ENCODE measurements at places on chromosomes 12 and 14.

GRCh38 chr14:49593016-49593415 is 5.7 kb upstream of the LRR1 start:
- no peak for DNase-seq

DNA sequence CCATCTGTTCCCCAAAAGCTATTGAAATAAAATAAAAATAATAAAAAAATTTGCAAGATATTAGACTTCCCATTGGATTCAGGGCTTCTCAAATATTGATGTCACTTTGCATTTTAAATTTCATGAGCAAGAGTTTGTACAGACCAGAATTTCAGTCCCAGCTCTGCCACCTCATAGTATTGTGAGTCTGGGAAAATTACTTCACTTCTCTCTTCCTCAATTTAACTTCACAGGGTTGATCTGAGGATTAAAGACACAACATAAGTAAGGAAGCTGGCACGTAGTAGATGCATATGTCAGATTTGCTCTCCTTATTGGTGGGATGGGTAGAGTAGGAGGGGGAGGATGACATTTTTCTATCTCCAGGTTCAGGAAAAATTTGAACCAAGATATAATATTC is 32.8 kb downstream of the COX8C start:
- DNase-seq, result no peak

DNA sequence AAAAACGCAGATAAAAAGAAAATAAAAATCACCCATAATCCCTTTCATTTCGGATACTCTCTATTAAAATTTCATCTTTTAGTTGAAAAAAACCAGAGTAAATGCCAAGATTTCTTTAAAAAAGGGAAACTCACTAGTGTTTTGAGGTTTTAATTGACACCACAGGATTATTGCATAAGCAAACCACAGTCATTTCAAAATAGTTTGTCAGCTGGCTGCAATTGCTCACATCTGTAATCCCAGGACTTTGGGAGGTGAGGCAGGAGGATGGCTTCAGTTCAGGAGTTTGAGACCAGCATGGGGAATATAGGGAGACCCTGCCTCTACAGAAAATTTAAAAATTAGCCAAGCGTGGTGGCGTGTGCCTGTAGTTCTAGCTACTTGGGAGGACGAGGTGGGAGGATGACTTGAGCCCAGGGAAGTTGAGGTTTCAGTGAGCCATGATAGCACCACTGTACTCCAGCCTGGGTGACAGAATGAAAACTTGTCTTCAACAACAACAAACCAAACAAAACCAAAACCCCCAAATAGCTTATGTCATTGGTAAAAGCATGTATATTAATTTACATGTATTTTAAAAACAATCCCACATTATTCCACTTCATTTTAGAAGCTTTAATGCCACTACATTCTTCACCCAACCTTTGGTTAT is 48.8 kb downstream of the SYNE2 start:
- no peak for DNase-seq

DNA sequence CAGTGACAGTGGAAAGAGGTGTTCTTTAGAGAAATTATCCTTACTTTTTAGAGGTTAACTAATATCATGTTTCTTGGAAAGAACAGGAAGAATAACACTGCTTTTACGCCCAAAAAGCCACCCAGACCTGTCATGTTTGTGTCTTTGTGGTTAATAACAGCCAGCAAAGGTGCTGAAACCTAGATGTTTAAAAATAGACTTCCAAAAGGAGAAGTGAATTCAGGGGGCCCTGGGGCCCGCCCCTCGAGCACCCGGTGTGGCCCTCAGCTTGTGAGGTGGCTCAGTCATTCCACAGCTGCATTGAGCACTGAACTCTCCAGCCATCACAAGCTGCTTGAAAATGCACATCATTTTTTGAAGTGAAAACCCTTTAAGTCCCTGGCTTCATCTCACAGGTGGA is 20.8 kb upstream of the AMN start:
- no peak for DNase-seq

DNA sequence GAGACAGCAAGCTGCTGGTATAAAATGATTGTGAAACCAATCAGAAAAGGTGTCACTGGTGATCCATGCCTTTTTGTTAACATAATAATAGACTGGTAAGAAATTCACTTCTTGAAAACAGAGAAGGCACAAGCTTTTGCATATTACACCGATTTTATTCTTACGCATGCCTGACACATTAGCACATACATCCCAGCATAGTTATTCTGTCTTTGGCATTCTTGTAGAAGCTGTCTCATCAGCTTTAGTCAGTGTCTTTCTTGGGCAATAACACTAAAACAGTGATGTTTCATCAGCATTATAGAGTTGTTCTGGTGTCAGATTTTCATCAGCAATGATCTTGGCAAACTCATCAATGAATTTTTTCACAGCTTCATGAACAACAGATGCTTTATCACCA is 283.4 kb upstream of the TMTC1 start:
- DNase-seq, result no peak

- DNase-seq, result no peak
Observed at GRCh38 chr12:109729801-109730200, 16.2 kb downstream of the FAM222A start.

DNA sequence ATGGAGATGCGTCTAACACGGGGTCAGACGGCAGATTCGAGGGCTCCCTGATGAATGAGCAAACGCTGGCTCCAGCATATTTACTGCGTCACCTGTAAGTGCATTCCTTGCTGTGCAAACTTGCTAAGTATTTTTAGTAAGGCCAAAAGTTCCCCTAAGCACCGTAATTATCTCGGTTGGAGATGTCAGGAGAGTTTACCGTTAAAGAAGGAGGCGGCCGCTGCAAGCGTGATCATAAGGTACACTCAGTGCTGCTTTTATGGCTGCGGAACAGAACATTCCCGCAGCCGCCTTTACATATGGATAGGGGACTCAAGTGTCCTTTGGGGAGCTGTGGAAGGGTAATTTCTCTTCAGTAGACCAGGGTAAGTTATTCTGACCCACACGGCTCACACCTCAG is 175.6 kb downstream of the GLT1D1 start:
- DNase-seq, result no peak

- DNase-seq, result no peak
Observed at GRCh38 chr12:44647917-44648690, 228.0 kb downstream of the NELL2 start.

DNA sequence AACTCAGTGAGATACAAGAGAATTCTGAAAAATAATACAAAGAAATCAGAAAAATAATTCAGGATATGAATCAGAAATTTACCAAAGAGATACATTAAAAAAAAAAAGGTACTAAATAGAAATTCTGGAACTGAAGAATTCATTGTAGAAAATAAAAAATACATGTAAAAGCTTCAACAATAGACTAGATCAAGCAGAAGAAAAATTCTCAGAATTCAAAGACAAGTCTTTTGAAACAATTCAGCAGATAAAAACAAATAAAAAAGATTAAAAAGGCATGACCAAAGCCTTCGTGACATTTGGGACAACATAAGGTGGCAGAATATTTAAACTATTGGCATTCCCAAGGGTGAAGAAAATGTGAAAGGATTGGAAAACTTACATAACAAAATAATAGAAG is 133.1 kb upstream of the CNOT2 start:
- DNase-seq, result no peak

DNA sequence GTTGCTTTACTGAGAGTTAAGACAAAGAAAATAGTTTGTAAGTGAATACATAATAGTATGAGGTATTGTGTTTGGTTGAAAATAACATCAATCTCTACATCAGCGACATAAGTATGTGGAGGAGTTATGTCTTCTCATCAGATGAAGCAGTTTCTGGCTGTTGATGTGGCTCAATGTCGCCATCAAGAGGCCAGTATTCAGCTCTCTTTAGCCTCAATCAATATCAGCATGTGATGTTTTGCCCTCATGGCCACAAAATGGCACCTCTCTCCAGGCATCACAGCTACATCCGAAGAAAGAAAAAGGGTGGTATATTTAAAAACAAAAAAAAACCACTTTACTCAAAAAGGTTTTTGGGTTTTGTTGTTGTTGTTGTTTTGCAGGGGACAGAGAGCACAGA is 302.3 kb upstream of the TMEM132C start:
- DNase-seq, result no peak

GRCh38 chr12:7731486-7731885 is 15.7 kb downstream of the CLEC4C start:
- no peak for DNase-seq

DNA sequence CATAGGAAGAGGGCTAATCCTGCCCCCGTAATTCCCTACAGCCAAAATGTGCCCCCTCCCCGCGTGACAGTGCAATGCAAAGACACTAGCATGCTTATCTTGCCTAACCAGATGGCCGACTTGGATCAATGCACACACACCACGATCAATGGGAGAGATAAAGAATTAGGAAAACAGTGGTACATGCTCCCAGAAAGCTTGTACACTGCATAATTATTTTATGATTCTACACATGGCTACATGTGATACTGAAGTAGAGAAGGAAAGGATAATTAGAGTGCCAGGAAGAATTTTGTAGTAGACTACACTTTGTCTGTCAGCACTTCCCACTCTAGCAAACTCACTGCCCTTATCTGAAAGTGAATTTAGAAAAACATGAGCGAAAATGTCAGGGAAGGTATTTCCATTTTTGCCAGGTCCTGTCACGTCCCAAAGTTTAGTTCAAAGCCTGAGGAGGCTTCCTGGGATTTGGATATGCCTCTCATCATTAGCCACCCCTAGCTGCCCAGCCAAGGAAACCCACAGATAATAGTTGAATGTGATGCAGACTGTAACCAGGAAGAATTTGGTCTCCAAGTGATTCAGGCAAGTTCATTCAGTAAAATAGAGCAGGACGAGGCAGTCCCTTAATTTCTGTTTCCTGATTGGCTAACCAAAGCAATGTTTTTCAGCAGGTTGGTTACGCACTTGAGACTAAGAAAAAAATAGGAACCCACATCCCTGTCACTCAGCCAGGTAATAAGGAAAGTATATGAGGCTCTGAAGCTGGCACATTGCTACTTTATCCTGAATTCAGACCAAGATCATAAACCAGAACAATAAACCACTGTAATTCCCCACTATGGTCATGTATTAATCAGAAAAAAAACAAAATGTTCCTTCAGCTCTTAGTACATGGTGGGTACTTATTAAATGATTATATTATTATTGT is 199.6 kb upstream of the OTX2 start:
- DNase-seq, result no peak

DNA sequence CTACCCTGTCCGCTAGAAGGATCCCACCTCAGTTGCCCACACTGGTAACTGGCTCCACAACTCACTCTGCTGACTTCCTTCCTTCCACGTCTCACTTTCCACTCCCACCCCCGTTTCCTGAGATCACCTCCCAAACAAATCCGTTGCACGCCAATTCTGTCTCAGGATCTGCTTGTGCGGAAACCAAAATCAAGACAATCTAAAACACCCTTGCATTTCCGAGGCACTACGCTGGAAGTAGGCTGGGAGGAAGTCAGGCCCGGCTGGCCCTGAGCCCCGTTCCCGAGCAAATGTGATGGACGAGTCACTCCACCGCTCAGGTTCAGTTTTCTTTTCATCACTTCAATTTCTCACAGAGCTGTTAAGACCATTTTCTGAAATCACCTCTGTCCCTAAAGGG is 23.1 kb downstream of the ABCB9 start:
- no peak for DNase-seq

DNA sequence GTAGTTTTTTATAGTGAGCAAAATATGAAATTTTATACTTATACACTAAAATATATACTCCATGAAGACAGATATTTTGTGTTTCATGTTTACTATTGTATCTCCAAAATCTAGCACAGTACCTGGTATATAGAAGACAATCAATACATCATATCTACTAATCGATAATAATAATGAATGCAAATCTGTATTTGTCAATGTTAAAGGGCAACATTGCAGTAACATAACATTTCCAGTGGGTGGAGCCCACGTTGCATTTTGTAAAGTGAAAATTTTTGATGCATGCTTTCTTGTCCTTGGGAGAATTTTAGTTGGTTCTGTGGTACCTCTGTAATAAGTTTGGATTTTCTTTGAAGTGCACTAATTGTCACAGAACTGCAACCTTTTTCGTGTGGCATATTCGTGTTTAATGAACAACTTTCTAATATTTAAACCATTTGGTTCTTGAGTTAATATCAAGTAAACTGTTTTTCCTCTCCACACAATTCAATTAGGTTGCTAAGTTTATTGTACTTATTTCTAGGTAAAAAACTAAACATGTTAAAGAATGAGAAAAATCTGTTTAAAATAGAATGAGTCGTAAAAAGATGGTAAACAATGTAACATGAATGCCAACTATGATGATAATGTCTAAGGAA is 47.4 kb downstream of the AVPR1A start:
- DNase-seq, result no peak

DNA sequence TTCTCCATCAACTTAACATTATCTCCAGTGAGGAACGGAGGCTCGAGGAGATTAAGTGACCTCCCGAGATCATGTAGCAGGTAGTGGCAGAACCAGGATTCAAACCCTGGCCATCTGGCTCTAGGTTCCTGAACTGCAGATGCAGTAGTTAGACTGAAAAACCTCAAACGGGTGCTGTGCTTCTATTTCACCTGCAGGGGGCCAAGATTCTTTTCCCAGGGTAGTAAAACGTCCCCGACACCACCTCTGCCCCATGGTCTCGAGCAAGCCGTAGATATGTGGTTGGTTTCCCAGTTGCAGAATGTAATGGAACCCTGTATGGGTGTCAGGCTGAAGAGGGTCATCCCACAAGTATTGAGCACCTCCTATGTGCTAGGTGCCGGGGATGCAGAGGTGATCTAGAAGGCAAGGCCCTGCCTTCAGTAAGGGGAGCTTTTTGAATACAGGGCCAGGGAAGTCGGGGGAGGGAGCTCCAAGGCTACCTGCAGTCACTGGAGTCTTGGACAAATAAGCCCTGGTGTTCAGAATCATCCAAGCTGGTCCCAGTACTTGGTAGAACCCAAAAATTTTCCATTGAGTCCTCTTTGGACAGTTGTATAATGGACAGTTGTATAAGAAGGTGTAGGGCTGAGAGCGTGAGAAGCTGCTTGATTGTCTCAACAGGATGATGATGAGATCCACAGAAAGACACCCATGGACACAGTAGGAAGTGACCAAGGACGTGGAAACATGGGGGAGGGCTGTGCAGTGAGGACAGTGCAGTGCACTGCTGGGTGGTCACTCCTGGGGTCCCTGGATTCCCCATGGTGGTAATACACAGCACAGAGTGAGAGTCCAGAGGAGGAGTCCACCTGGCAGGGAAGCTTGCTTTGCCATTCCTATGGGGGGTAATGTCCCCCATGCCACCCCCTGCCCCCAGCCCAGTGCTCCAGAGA is 197.2 kb downstream of the CHST11 start:
- DNase-seq, result no peak

DNA sequence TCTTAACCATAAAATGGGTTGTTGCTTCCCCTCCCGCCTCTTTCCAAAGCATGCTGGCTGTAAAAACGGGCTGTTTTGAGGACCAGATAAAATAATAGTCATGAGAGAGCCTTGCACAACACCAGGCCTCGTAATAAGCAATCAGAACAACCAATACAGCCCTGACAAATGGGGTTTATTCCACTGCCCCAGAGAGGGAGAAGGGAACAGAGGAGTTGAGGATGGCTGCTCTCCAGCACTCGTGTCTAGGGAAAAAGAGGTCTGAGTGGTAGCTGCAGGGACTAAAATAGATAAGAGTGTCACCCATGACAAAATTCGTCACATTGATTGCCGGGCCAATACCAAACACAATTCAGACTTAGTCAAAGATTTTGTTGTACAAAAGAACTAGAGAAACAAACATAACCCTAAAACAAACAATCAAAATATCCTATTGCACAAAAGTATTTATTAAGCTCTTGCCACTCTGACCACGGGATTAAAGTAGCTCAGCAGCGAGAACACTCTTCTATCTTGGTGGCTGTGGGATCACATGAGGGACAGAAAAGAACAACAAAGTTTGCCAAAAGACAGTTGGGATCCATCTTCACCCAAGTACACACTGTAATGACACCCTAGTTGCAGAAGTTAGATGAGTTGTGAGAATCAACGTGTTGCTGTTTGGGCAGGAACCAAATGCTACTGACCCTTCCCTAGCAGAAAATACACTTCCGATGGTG is 188.0 kb downstream of the FOXN3 start:
- no peak for DNase-seq

Measured in activated CD4-positive, CD25-positive, alpha-beta regulatory T cell (primary cell).